ENCODE measurements at places on chromosomes 6 and 20.

- peak; percentile 47 for DNase-seq
These were observed 1.0 kb downstream of the AFDN start for GRCh38 chr6:167827583-167828324.

- peak; percentile 74 for DNase-seq
These were observed 63.6 kb downstream of the HUS1B start for GRCh38 chr6:593139-593906.

- DNase-seq: no peak
These were observed 657.2 kb downstream of the DHX35 start for GRCh38 chr20:39619271-39619785.

- no peak for DNase-seq
These were observed 178.6 kb downstream of the PLCB1 start for GRCh38 chr20:8310618-8311017.

DNA sequence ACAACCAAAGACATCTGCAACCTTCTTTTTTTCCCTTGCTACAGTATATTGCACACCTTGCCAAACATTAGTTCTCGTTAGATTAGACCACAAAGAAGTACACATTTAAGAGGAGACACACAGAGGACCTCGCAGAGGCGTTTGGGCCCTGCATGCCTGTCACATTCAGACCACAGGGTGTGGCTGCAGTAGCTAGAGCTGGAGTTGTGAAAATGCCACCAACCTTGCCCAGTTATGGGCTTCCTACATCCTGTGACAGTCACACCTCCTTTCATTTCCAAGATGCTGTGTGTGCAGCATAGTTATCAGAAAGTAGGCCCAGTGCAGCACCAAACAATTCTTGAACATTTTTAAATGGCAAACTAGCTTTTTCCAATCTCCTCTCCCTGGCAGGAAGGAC is 2.4 kb downstream of the SYNE1 start:
- no peak for DNase-seq

GRCh38 chr20:43323592-43323991 is 133.9 kb upstream of the PTPRT start:
- DNase-seq: no peak

GRCh38 chr20:21682521-21682954 is 22.9 kb upstream of the PAX1 start:
- no peak for DNase-seq

DNA sequence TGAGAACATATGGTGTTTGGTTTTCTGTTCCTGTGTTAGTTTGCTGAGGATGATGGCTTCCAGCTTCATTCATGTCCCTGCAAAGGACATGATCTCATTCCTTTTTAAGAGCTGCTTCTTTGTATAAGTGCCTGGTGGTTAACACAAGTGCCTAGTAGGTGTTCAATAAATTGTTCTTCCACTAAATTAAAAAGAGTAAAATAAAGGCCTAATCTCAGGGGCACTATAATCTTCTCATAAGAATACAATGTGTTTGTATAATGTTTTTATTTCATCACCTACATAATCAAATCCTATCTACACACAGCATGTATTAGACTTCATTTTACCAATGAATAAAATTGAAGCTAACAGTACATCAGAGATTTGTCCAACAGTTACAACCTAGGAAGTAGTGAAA is 252.7 kb downstream of the KHDC1L start:
- no peak for DNase-seq

GRCh38 chr6:166375013-166375412 is 7.7 kb downstream of the MPC1 start:
- DNase-seq: no peak

GRCh38 chr6:46626976-46627375 is 25.6 kb downstream of the CYP39A1 start:
- no peak for DNase-seq

- DNase-seq: no peak
These were observed 375.7 kb downstream of the TENT5A start for GRCh38 chr6:81376745-81377144.

- no peak for DNase-seq
These were observed 32.3 kb upstream of the XRN2 start for GRCh38 chr20:21270806-21271205.

Measured in stimulated activated CD4-positive, alpha-beta T cell treated with anti-CD3 and anti-CD28 coated beads, Interleukin-15, amount 100 ng/mL, for 24 hours (primary cell).